Progenitor cell of endocrine pancreas (in vitro differentiated cells): ENCODE measurements at places on chromosomes 11 and 22. TPM values are rescaled to one million over a fixed set of nuclear protein-coding genes. Genes with fewer than 3 reads are reported as not detected.

Gene UBQLNL
- 0.53 and 0.79 TPM in 2 replicates for total RNA-seq

Gene LRRC74B
- total RNA-seq: 0.40 and 0.72 TPM in 2 replicates

Gene CSKMT
- total RNA-seq: 12.2 and 18.0 TPM in 2 replicates

Gene RRP7A
- 58.3 and 59.1 TPM in 2 replicates for total RNA-seq

DNA sequence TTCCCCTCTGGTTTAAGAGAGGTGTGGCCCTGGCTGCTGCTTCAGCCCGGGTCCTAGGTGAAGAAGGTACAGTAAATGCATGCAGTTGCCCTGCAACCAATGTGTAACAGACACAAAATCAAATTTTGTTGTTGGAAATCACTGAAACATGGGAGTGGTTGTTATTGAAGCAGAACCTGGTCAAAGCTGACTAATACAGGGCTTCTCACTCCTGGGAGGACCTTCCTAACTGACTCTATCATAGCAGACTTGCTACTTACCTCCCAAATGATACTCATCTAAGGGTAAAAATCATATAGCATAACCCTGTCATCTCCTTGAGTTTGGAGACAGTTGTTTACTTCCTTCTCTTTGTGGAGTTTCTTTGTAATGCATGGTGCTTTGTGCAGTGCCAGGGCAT, 52.6 kb downstream of the SLC1A2 start:
- no peak for DNase-seq

DNA sequence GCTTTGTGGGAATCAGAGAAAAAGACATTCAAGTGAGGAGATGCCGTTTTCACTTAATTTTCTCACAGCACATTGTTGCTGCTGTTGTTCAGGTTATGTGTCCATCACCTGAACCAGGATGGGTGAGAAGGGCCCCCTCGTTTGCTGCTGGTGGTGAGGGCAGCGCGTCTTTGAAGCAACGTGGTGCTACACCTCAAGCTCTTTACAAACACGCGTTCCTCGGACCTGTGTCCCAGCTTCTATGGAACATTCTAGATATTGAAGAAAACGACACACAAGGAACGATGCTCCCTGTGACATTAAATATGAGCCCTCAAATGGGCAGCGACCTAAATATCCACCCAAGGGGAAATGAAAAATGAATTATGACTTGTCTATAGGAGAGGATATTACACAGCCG, 418.6 kb downstream of the MN1 start:
- no peak for DNase-seq

DNA sequence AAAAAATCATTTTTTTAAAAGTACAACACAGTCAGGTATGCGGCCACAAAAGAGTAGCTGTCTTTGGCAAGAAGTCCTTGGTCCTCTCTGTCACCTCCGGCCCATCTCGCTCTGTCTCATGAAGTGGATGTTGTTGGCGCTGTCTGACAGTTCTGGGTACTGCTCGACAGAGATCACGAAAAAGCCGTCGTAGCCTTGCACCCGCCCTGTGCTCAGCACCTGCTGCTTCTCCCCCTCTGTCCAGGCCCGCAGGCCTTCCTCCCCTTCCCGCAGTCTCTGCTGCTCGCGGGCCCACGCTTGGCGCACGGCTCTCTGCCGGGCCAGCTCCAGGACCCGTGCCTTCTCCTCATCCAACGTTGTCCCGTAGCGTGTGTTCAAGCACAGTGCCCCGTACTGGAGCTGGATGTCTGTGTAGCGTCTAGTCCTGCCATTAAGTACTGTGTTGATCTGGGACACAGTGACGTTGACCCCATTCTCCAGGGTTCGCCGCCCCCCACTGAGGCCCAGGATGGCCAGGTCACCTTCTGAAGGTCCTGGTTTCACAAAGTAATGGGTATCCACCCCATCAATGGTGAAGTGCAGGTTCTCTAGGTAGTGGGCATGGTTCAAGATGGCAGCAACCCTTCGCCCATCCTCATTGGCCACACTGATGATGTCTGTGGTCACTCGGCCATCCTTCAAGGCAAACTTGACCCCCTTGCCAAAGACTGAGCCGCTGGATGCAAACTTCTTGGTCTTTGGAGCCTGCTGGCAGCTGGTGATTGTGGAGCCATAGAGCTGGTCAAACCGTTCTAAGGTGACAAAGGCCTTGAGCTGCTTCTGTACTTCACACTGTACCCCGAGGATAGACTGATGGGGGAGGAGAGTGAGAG, 83.5 kb upstream of the NARS2 start:
- no peak for DNase-seq

- no peak for DNase-seq
These were observed 228.3 kb downstream of the FAM181B start for GRCh38 chr11:82505379-82505778.

DNA sequence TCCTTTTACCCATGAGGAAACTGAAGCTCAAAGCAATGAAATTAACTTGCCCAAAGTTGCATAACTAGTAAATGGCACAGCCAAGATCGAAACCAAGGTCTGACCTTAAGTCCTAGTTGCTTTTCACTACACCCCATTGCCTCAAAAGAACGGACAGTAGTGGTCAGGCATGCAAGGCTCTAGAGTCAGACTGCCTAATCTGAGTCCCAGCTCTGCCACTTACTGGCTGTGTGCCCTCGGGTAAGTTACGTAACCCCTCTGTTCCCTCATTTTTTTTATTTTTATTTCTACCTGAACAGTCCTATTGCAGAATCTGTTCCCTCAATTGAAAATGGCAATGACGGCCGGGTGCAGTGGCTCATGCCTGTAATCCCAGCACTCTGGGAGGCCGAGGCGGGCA, 9.6 kb downstream of the CYB561A3 start:
- no peak for DNase-seq

GRCh38 chr11:64902102-64902900, 14.7 kb downstream of the ATG2A start:
- no peak for DNase-seq

- no peak for DNase-seq
These were observed 47.4 kb downstream of the UVRAG start for GRCh38 chr11:75862437-75862836.

GRCh38 chr11:97722065-97722464, 1298.7 kb upstream of the CNTN5 start:
- no peak for DNase-seq

DNA sequence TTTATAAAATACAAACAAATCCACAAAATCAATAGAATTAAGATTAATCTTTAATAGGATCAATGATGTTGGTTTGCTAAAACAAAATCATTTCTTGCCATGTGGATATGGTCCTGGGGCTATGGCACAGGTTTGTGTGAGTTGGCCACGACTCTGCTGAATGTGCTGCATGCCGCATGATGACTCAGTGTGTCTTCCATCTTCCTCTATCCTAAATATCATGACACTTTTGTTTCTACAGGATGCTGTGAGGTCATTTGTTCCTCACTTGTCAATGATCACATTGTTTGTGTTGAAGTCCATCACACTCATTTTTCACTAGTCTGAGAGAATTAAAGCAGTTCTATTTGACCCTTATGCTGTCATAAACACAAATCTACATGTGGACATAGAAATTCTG, 167.2 kb upstream of the ZBED5 start:
- DNase-seq: no peak

- DNase-seq: no peak
These were observed 10.8 kb downstream of the TMEM86A start for GRCh38 chr11:18709414-18709813.

GRCh38 chr11:64357904-64358535, 942 bp upstream of the RPS6KA4 start:
- no peak for DNase-seq

GRCh38 chr11:26121466-26121865, 210.5 kb upstream of the ANO3 start:
- DNase-seq: no peak

GRCh38 chr11:910044-910588, 494 bp downstream of the CHID1 start:
- no peak for DNase-seq

DNA sequence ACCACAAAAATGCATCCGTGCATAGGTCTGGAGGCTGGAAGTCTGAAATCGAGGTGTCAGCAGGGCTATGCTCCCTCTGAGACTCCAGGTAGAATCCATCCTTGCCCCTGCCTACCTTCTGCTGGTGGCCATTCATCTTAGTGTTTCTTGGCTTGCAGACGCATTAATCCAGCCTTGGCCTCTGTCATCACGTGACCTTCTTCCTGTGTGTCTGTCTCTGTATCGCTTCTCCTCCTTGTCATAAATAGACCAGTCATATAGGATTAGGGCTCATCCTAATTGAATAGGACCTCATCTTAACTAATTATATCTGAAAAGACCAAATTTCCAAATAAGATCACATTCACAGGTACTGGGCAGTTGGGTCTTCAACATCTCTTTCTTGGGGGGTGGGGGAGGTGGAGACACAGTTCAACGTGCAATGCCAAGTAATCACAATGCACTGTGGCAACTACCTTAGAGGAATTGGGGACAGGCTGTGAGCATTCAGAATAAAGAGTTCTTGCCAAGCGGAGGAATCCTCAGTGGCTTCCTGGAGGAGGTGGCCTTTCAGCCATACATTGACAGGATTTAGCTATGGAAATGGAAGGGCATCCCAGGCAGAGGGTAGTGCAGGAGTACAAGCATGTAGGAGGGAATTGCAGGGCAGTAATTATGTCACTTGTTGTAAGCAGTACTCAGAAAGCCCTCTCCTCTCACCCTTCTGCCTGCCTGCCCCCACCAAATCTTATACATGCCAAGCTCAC, 96.2 kb upstream of the SYT13 start:
- DNase-seq: no peak

GRCh38 chr11:123069908-123070821, 8.2 kb upstream of the HSPA8 start:
- DNase-seq: no peak

DNA sequence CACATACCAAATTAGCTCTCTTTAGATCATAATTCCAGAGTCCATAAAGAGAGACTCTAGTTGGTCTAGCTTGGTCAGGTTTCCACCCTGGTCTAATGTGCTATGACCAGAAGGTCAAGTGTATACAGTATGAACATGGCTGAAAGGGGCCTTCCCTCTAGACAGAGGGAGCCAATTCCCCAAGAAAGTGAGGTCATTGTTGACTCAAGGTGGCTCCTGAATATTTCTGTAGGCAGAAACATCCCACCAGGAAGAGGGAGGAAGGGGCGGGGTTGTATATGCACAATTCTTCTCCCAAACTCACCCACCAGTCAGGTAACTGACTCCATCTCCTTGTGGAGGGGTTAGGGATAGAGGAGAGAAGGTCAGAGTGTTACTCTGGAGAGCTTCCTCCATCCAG, 281.8 kb upstream of the PLET1 start:
- DNase-seq: no peak

DNA sequence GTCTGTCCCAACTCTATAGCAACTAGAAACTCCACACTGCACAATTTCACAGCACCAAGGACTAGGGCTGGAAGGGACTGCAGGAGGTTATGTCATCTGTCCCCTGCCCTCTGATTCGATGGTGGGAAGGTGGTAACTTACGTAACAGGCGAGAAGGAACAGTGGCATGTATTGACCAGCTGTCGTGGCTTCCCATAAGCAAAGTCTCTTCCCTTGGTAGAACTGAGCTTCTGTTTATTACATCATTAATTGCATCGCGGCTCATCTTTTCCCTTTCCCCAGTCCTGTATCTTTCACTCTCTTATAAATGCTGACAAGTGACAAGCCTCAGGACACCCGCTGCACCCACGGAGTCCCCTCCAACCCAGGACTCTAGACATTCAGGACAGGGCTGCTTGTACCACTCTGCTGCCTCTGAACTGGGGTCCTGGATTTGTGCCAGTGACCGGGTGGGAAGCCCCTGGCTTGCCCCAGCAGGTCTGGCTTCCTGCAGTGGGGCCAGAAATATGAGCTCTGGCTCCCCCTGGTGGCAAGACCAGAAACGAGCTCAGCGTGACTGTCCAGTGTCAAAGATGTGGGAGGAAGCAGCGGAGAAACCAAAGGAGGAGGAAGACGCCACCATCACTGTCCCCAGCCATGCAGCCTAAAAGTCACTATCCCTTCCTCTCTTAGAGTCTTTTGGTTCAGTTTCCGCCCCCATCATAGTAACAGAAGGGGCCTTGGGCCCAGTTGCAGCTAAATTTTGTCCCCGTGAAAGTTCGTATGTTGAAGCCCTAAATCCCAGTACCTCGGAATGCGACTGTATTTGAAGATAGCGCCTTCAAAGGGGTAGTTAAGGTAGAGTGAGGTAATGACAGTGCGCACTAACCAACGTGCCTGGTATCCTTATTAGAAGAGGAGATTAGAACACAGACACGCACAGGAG, 84.5 kb downstream of the ISX start:
- DNase-seq: peak; percentile 80

GRCh38 chr22:38952281-38952993, 5.0 kb upstream of the APOBEC3A start:
- DNase-seq: no peak

- DNase-seq: no peak
These were observed 34.2 kb downstream of the LRRC10B start for GRCh38 chr11:61542705-61543104.
